Stimulated activated naive CD4-positive, alpha-beta T cell treated with Interleukin-2 at 50 U/mL for 16 hours (primary cell): ENCODE measurements at places on chromosomes 11 and 22.

- no peak for DNase-seq
Observed at GRCh38 chr22:38853196-38853651, 9.4 kb upstream of the NPTXR start.

GRCh38 chr11:131229221-131229620, 141.2 kb upstream of the NTM start:
- no peak for DNase-seq

- no peak for DNase-seq
Observed at GRCh38 chr11:16252373-16252772, 104.0 kb downstream of the SOX6 start.

DNA sequence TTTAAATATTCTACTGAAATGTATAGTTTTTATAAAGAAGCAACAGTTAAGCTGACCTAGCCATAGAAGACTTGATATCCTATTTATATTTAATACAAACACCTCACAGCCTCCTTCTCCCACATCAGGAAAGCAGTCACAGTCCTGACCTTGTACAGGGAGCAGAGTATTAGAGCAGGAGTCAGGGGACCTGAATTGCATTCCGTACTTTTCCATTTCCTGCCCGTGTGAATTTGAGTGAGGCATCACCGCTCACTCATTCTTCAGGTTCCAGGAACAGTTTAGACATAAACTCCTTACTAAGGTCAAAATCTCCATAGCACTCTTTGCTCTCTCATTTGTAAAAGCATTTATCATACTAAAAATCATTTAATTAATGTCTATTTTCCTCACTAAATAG, 482.5 kb upstream of the FAT3 start:
- no peak for DNase-seq

GRCh38 chr11:57566905-57567514, 462 bp downstream of the UBE2L6 start:
- peak; percentile 3 for DNase-seq

GRCh38 chr22:43109921-43110443, 568 bp upstream of the BIK start:
- peak; percentile 29 for DNase-seq

- no peak for DNase-seq
Observed at GRCh38 chr11:124891373-124891861, 6.2 kb downstream of the ROBO4 start.

DNA sequence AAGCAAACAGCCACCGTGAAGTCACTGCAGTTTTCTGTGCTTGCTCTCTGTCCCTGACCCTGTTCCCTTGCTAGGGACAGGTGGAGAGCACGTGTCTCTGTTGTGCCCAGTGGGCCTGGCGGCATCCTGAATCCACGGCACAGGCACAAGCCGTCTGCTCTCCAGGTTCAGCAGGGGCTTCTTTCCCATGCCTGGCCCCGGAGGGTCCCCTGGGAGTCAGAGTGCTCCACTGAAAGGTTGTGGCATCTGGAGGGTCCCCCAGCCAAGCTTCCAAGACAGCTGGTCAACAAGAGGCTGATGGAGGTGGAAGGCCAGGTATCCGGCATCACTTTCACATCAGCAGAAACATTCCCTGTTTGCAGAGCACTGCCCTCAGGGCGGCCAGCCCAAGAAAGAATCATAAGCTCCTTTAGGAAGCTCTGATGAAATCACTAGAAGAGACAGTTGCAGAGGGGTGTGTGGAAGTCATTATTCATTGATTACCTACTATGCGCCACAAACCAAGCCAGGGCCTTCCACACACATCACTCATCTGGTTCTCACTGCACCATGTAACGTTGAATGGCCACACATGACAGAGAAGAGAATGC, 346.4 kb upstream of the B3GAT1 start:
- DNase-seq, result no peak

- no peak for DNase-seq
Observed at GRCh38 chr11:119704849-119705248, 24.2 kb downstream of the NECTIN1 start.

DNA sequence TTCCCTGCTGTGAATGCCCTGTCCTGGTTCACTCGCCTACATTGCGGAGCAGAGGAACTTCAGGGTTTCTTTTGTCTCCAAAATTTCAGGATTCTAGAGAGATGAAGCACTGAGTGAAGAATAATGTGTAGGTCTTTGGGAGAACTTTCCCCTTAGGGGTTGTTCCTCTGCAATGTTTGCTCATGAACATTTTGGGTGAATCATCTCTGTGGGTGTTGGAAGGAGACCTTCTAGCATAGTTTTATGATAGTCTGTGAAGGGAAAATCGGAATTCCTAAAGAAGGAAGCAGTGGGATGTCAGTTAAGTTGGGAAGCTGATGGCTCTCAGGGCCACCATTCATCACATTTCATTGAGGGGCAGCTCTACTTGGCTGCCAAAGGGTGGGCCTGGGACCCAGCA, 64.8 kb downstream of the MIAT start:
- DNase-seq, result no peak

GRCh38 chr11:94526645-94527438, 14.6 kb downstream of the C11orf97 start:
- no peak for DNase-seq

DNA sequence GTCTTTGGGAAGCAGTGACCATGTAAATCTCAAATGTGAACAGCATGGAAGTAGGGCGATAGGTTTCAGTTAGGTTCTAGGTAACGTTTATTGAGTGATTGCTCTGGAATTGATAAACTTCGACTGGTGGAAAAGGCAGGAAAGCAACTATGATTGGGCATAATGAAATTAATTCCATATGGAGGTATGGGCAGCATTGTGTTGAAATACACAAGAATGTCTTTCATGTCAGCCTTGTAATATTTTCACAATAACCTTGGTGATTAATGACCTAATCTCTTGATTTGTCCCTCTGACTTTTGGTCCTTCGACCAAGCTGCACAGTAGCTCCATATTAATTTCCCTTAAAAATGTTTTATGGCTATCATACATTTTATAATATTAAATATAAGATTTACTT, 2.8 kb downstream of the CEP57 start:
- DNase-seq, result no peak

GRCh38 chr11:12007769-12008737, at the start of gene DKK3:
DKK3 (minus strand) TSS chr11:12008626; CDS start chr11:12008582, 44 bp downstream.
- no peak for DNase-seq

DNA sequence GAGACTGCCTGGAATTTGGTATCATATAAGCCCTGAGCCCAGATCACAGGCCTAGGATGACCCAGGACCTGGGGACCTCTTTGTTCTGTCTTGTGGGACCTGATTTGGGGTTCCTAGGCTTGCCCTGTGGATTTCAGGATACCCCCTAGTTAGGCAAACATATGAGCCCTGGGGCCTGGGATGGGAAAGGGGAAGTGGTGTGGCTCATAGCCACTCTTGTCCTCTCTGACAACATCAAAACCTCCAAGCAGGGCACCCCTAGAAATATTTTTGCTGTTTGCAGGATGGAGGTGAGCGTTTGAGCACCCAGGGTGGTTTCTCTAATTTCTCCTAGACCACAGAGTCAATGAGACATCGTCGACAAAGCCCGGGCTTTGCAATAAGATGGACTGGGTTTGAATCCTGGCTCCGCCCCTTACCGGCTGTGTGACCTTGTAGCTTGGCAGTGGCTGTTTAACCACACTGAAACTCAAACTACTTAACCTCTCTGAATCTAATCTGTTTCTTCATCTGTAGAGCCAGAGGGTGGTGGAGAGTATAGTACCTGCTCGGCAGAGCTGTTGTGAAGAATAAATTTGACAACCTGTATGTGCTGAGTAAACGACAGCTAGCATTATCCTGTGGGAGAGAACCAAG, 5.3 kb upstream of the LRRC10B start:
- DNase-seq, result no peak
